ENCODE measurements at places on chromosomes 16 and 17.

- DNase-seq: peak; percentile 65
Measured at GRCh38 chr17:40106760-40107521, 6.6 kb upstream of the NR1D1 start.

GRCh38 chr16:89052890-89053724 is 40.5 kb upstream of the ACSF3 start:
- DNase-seq: no peak

- no peak for DNase-seq
Measured at GRCh38 chr16:4803401-4803844, 990 bp upstream of the ROGDI start.

DNA sequence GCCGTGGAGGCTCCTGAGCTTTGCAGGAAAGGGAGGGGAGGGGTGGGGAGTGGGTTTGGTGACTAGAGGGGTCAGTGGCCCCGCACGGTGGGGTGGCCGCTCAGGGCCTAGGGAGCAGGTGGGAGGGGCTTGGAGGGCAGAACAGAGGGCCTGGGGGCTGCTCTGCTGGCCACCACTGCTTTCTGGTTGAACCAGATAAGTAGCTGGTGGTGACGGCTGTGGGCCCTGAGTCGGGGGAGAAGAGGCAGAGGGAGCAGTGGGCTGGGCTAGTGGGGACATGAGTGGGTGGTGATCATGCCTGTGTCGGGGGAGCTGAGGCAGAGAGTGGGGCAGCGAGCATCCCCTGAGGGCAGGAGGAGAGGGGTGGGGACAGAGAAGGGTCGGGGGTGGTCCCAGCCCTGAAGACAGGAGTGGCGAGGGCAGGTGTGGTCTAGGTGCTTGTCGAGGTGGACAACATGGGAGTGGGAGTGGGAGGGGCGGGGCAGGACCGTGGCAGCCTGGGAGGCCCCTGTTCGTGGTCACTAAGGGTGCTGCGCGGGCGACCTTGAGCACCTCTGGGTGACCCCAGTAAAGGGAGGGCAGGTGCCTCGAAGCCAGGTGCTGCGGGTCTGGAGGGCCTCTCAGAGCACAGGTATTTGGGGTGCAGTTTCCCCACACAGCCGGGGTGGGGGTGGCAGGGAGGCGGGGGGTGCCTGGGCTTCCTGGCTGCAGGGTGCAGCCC is 6.3 kb upstream of the CD7 start:
- DNase-seq: no peak

- no peak for DNase-seq
Measured at GRCh38 chr16:54407596-54407995, 121.0 kb upstream of the IRX3 start.

DNA sequence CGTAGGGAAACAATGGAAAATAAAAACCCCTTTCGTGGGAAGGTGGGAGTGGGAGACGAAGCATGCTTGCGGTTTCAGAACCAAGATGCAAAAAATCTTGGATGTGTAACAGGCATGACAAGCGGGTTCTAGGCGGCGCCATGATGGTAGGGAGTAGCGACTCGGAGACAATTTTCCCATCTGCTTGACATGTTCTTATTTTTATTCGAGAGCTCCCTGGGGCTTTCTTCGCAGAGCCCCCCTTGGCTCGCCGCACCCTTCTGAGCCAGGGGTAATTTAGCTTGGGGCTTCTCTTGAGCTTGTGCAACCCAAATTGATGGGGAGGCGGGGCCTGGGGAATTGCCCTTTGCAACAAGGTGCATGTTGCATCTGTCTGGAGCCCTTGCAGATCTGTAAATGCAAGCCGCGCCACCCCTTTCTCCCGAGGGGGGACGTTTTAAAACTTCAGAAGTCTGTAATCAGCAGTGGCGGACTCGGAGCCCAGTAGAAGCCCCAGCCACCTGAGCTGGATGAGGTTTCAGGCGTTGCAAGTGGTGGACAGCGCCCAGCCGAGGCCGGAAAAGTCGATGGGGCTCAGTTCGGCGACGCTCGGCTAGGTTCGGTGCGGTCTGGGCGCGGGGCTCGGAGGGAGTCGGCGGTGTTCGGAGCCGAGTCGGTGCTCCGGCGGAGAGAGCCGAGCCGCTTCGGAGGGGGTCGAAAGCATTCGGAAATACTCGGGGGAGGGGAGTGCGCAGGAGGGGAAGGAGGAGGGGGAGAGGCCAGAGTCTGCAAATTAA is 2.9 kb downstream of the GNAO1 start:
- peak; percentile 96 for DNase-seq

DNA sequence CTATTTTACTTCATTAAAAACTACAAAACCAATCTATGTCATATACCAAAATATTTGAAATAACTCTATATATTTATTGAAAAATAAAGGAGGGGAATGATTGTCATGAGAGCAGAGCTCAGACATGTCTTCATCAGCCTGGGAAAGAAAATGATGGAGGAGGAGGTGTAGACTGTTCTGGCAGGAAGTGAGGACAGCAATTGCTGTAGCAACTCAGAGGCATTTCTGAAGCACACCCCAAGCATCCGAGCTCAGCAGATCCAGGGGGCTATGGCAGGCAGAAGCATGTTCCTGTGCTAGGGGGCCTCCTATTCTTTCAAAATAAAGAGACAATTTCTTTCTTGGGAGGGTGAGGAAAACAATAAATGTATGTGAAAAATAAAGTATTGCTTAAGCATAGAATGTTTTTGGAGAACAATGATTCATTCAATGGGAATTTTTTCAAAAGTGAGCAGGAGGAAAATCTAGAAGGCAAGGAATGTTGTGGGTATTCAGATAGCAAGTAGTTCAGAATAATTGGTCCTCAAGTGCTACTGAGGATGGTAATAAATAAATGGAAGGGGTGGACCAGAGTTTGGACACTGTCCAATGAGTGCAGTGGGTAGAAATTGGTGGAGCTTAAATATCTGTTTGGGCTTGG is 383.4 kb downstream of the CDH11 start:
- no peak for DNase-seq

DNA sequence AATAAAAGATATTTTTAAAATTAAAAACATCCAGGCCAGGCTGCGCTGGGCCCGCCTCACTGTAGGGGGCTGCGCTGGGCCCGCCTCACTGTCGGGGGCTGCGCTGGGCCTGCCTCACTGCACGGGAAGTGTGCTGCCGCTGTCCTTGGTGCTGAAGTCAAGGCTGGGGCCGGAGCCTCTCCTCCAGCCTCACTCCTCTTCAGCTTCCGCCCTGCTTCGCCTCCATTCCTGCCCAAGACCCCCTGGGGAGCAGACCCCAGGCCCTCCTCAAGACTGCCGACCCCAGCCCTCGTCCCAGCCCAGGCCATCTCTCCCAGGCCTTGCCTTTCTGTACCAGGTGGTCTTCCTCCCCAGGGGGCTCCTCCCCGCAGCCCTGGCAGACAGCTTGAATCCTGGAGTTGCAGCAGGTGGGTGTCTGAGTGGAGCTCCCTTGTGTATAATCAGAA is 26.2 kb downstream of the ENDOV start:
- DNase-seq: peak; percentile 94

GRCh38 chr17:40850293-40850972 is 16.6 kb downstream of the KRT12 start:
- no peak for DNase-seq

DNA sequence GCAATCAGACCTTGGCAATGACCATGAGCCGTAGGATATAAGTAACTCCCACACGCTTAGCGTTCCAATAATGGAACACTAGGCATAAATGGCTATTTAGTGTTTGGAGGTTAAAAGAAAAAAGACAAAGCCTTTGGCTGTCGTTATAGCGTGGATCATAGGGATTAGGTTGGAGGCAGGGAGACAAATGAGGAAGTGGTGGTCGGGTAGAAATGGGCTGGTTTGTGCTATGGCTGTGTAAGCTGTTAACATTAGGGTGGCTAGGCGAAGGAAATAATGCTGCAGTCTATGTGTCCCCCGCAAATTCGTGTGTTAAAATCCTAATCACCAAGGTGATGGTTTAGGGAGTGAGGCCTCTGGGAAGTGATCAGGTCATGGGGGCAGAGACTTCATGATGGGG is 120.4 kb upstream of the IRX6 start:
- DNase-seq: no peak

GRCh38 chr17:31806921-31807320 is 52.1 kb downstream of the COPRS start:
- DNase-seq: no peak

DNA sequence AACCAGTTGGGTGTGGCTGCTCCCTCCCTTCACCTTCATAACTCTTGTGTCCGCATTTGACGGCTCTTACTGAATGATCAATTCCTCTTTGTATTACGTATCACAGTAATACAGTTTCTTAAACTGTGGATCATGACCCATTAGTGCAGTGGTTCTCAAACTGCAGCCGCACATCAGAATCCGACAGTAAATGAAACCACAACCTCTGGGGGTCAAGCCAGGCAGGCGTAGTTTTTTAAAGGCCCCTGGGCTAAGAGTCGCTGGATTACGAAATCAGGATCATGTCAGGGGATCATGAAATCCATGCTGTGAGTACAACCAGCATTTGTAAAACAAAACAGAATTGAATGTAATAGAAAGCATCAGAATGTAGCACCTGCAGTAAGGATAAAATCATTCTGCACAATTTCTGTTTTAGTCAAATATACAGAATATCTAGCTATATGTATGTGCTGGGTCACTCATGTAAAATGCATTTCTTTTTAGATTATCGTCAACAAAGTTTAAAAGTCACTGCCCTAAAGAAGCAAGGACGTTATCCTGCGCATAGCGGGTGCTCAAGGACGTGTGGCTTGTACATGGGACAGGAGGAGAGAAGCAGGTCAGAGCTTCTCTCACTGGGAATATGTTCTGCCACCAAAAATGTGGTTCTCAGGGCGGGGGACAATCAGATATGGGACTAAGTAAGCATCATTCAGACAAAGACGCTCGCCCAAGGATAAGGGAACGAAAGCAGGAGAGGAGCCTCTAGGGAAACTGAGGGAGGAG is 113.1 kb downstream of the ZFHX3 start:
- no peak for DNase-seq

GRCh38 chr16:17154981-17155380 is 315.8 kb downstream of the XYLT1 start:
- DNase-seq: no peak

- no peak for DNase-seq
Measured at GRCh38 chr16:63458846-63459245, 1422.6 kb upstream of the CDH8 start.

DNA sequence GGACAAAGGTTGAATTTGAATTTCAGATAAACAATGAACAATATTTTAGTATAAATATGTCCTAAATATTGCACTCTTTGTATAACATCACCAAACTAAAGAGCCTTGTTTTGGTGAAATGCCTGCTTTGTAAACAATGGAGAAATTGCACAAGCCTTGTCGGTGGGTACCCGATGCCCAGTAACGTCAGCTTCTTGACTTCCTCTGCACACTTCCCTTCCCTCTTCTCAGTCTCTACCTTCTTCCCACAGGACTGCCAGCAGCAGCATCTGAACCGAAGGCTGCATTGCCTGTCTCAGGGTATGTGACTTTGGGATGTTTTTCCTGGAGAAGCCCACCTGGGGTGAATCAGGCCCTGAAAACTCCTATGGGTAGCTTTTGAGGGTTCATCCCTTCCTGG is 113.9 kb downstream of the UTP18 start:
- DNase-seq: no peak

DNA sequence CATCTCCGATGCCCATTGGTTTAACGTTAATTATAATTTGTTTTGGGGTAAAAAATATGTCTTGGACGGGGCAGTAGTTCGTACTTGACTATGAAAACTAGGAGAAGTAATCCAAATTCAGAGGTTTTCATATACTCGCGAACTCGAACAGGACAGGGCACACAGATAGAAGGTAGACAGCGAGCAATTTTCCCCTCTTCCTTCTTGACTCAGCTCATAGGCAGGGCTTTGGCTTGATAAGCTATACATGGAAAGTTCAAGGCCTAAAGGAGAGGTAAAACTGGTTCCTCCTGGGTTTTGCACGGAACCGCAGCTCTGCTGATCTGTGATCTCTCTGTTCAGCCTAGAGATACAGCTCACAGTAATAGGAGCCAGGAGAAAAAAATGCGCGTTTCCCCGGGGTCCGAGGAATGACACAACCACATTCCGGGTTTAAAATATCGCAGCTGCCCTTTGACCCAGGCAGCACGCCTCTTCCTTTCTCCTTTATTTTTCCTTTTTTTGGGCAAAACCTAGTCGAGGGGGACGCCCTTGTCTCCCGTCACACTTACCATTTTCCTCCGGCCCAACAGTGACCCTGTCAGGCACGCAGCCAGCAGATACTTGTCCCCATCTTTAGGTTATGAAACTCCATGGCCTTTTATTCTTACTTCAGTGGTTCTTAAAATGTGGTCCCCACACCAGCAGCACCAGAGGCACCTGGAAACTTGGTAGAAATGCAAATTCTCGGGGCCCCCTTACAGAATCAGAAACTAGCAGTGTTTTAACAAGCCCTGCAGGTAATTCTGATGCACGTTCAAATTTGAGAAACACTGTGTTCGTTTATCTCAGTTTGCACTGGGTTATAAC is 1.7 kb upstream of the LASP1 start:
- no peak for DNase-seq

GRCh38 chr17:80793421-80793820 is 198.2 kb upstream of the CHMP6 start:
- DNase-seq: no peak

DNA sequence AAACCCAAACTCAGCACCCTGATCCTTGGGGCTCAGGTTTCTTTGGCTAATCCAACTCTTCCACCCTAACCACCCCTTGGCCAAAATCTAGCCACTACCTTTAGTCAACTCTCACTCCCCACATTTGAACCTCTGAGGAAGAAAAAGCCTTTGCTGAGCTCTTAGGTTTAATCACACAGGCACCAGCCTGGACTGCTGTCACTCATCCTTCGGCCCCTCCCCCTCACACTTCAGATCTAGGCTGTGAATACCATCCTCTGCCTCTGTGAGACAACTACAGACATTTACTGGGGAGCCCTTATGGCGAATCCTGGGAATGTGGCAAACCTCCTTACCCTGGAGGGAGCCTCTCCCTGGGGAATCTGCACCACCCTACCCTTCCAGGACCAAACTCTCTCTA is 5.3 kb upstream of the RNASEK start:
- DNase-seq: no peak

GRCh38 chr17:80831491-80831890 is 160.2 kb upstream of the CHMP6 start:
- no peak for DNase-seq

DNA sequence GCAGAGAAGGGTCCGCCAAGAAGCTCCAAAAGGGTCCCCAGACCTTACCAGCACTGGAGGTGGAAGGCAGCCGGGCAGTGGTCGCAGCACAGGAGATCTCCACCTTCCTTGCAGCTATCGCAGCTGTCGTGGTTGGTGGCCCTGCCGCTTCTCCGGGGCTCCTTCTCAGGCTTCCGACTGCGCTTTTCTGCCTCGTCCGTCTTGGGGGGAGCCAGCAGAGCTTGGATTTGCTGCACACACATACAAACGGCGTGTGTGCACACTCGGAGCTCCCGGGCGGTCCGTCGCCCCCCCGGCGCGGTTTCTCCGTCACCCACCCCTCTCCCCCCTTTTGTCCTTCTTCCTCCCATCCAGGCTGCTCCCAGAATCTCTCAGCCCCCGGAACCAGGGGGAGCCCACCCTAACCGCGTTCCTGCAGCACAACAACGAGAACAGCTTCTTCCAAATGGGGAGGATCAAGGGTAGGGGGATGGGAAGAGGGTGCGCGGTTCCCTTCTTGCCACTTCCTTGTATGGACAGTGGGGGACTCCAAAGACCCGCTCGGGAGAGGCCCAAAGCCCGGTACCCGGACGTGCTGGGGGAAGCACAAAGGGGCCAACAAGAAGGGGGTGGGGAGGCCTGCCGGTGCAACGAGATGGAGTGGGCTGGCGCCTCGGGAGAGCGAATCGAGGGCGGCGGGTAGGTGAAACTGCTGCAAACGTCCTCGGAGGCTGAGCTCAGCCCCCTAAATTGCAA is 1.1 kb downstream of the PHF12 start:
- DNase-seq: peak; percentile 82
